ENCODE measurements at places on chromosomes 5 and 9.

DNA sequence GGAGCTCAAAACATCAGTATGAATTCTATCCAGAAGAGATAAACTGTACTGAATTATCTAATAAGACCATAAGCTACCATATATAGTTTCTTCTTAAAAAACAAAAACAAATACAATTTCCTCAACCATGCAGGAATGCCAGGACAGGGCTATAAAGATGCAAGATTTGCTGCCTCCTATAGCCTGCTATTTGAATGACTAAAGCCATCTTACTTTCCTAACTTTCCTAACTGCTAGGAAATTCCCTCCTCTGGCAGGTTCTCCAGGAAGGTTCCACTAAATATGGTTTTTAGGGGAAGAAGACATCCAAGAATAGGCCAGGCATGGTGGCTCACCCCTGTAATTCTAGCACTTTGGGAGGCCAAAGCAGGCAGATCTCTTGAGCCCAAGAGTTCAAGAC lies 15.1 kb downstream of the KIF27 start:
- DNase-seq, result no peak

DNA sequence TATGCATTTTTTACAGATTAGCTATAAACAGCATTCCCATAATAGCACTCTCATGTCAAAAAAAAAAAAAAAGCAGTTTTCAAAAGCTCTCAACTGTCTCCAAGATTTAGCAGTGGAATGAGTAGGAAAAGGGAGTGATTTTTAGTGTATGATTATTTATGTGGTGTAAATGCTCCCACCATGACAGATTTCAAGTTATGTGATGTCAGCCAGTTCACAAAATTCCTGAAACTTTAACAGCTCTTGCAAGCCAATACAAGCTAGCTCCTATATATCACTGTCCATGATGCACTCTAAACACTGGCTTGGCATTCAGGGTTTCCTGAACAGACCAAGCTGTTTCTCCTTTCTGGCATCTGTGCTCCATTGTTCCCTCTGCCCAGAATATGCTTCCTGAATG lies 7.9 kb upstream of the ANKDD1B start:
- peak; percentile 48 for DNase-seq

- no peak for DNase-seq
Measured at GRCh38 chr9:108662956-108663355, 192.8 kb downstream of the ACTL7B start.

DNA sequence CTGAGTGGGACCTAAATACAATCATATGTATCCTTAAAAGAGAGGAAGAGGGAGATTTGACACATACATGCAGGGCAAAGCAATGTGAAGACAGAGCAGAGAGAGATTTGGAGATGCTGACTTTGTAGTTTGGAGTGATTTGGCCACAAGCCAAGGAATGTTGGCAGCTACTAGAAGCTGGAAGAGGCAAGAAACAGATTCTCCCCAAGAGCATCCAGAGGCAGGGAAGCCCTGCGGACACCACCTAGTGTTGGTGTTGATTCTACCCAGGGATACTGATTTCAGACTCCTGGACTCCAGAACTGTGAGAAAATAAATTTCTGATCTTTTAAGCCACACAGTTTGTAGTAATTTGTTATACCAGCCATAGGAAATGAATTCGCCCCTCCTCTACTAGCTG lies 64.9 kb upstream of the OSMR start:
- peak; percentile 33 for DNase-seq

DNA sequence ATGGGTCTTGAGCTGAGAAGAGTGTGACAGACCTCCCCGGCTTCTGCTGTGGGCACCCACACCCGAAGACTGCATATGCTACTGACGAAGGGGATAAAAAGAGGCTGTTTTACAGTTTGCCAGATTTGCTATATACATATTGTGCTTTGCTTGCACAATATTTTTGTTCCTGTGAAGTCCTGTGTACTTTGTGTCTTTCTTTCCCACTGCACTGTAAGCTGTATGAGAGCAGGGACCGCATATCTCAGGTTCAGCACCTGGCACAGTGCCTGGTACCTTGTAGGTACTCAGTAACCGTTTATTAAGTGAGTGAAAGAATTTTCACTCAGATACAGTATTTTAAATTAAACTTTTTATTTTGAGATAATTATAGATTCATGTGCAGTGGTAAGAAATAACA lies 8.2 kb upstream of the GARNL3 start:
- no peak for DNase-seq

DNA sequence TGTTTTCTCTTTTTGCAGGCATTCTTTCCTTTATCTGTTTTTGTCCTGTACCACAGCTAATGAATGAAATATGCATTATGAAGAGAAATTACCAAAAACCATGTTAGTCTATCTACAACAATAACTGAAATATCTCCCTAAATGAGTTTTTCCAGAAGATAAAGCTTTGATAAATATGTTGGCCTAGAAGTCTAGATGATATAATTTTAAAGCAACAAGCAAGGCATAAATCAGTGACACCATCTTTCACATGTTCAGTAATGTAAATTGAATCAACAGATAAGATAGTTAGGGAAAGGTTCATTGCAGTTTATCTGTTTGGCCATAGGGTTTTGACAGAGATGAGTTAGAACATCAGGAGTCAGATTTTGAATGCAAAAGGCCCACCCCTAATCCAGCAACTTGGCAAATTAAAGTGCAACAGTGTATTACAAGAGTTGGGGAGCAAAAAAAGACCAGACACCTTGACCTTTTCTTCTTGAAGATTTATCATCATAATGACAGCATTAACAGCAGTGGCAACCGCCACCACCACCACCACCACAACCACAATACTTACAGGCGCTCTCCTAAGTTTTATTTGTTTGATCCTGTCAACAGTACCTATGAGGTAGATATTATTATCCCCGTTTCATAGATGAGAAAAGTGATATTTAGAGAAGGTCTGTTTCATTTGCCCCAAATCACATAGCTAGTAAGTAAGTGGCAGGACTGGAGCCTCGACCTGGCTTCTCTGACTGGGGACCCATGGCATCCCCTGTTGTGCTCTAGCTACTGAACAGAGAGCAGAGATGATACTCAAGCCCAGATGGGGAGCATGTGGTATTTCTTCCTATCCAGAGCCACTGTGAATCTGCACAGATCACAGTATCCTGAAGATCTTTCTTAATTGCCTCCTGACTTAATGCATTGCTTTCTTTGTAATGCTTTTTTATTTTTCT lies 122.8 kb upstream of the DHFR start:
- DNase-seq, result no peak

DNA sequence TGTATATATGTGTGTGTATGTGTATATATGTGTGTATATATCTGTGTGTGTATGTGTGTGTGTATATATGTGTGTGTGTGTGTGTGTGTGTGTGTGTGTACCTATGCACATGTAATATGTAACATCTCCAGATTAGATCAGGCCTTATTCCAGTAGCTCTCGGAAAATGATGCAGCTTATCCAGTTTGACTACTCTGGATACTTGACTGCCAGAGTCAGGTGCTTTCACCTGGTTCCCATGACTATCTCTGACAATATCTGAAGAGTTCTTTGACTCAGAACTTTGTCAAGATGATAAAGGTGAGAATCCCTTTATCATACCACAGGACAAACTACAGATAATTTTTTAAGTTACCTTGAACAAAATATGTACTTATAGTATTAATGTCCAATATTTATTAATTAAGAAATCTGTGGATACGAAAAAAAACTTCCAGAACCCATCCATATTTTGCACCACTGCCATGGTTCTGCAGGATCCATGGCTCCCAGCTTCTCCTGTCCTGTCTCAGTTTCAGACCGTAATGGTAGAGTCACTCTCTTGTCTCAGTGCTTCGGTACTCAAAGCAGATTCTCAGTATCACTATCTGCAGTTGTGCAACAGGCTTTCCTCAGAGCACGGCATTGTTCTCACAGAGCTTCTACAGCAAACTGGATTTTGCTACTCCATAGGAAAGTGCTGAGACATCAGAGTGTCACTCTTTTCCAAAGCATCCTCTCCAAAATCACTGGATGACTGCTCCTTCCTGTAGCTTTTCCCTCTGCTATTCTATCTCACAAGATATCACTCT lies 164.4 kb upstream of the SLC12A2 start:
- DNase-seq, result no peak

- no peak for DNase-seq
Measured at GRCh38 chr9:106897236-106897635, 34.3 kb downstream of the ZNF462 start.

DNA sequence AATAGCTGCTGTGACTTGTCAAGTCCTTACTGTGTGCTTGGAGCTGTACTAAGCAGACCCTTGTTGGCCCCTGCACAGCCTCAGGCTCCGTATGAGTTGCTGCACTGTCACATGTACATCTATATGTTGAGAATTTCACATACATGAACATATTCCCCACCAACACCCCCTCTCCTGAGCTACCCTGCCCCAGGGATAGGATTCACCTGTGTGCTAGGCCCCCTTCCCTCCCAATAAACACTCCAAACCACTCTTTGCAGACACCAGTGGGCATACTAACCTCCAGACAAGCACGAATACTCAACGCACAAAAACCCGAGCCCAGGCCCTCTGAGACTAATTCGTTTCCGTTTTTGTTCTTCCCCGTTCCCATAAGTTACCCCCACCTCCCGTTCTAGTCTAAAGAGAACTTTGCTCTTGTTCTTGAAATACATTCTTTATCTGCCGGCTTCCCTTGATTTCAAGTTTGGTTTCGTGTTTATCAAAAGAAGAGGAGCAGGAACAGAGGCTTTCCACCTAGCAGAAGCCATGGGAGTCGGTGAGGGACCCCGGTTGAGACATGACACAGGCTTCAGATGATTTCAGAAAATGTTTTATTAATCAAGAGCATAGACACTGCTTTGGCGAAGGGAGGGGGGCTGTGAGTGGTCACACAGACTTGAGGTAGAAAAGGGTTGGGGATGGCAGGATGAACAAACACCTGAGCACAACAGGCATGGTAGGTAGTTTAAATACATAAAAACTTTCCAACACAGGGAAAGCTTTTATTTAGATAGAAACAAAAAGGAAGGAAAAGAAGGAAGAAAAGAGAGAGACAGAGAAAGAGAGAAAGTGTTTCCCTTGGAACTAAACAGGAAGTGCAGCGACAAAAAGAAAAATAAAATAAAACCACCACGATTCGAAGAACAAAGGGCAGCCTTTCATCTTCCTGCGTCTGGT lies 3.4 kb downstream of the HAND1 start:
- no peak for DNase-seq

GRCh38 chr5:149633476-149634350 lies 52.4 kb downstream of the ARHGEF37 start:
- DNase-seq, result no peak

DNA sequence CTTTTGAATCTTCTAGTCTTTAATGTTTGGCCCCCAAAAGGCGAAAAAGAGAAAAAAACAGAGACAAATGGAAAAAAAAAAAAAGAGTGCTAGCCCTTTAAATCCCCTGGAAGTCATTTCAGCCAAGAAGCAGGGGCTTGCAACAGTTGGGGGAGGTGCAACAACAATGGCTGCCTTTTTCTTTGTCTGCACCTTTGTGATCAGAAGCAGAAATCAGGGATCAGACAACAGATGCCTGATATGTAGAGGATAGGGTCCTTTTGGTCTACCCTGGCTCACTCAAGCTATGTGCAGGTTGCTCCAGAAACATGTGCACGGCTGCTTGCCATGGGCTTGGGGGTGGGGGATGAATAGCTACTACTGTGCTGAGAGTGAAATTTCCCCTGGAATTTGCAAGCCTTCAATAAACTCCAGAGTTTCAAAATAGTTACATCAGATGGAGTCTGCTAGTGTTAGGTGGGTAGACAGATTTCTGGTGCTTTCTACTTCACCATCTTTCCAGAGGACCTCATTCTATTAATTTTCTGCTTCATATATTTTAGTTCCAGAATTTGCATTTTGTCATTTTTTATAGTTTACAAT lies 150.9 kb downstream of the FGF18 start:
- no peak for DNase-seq

GRCh38 chr5:127011153-127011552 lies 19.2 kb downstream of the MARCHF3 start:
- no peak for DNase-seq
